ENCODE measurements at places on chromosomes 7 and 10.

DNA sequence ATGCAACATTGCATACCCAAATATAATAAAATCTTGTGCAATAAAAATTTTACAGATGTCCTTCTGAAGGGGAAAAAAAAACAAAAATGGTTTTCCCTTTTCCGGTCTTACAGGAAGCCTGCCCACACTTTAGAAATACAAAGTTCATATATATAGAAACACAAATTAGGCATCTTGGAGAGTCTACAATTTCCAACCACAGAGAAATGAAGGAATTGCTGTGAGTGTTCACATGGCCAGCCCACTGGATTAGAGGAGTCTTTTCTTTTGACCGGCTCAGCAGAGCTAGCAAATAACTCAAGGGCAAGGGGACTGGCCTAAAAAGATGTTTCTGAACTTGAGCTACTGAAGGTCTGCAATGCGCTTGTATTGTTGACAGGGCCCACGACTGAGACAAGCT, 92.4 kb downstream of the GLI3 start:
- no peak for DNase-seq

- DNase-seq: no peak
These were observed 711 bp downstream of the HIP1 start for GRCh38 chr7:75737856-75738603.

- DNase-seq: no peak
These were observed 93.4 kb upstream of the PARD3 start for GRCh38 chr10:34908481-34908880.

GRCh38 chr10:22986771-22987542, 59.1 kb downstream of the ARMC3 start:
- DNase-seq: no peak

DNA sequence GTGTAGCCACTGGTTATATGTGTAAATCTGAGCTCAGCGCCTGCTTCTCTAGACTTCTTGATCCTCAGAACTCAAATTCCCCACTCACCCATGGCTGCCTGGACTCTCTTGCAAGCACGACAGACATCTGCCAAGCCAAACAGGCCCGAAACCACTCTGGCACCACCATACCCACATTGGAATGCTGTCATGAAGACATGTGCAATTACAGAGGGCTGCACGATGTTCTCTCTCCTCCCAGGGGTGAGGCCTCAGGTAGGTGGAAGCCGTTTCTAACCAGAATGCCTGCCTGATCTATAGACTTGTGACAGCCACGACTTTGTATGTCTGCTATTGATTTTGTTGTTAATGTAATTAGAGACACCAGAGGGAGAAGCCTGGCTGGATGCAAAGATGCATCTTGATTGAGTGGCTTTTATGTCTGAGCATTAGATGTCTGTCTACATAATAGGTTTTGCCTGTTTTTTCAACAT, 4.0 kb downstream of the BAMBI start:
- DNase-seq: no peak

DNA sequence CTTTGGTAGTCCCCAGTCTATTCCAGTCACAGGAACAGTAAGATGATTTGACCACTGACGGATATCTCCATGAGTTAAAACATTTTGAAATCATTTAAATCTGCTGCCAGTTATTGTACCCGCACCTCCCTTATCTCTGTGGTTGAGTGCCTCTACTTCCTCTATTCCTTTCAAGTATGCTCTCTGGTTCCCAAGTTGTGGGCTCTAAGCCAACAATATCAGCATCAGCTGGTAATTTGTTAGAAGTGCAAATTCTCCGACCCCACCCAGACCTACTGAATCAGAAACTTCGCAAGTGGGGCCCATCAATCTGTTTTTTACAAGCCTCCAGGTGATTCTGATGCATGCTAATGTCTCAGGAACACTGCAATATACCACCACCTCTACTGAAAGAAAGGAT, 235.5 kb downstream of the CCSER2 start:
- no peak for DNase-seq

DNA sequence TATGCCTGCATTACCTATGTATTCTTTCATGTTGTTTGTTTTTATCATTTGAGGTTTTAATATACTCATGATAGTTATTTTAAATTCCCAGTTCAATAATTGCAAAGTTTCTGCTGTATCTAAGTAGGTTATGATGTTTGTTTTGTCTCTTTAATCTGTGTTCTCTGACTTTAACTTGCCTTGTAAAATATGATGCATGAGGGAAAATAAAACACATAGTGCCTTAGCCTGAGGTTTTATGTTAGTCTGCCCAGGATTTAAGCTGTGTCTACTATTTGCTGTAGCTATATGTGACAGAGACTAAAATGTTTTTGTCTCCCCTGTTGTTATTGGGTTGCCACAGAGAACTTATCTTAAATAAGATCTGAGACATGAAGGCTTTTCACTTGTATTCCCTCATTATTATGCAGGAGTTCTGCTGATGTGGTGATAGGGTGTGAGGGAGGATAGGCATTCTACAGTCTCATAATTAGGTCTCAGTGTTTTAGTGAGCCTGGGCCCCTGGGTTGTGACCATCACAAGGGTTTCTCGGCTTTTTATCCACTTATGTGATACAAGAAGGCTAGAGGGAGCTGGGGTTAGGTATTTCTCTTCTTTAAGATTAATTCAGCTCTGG, 582.5 kb downstream of the CNTNAP2 start:
- DNase-seq: no peak

- no peak for DNase-seq
These were observed 68.9 kb downstream of the ZNF467 start for GRCh38 chr7:149704507-149704906.

DNA sequence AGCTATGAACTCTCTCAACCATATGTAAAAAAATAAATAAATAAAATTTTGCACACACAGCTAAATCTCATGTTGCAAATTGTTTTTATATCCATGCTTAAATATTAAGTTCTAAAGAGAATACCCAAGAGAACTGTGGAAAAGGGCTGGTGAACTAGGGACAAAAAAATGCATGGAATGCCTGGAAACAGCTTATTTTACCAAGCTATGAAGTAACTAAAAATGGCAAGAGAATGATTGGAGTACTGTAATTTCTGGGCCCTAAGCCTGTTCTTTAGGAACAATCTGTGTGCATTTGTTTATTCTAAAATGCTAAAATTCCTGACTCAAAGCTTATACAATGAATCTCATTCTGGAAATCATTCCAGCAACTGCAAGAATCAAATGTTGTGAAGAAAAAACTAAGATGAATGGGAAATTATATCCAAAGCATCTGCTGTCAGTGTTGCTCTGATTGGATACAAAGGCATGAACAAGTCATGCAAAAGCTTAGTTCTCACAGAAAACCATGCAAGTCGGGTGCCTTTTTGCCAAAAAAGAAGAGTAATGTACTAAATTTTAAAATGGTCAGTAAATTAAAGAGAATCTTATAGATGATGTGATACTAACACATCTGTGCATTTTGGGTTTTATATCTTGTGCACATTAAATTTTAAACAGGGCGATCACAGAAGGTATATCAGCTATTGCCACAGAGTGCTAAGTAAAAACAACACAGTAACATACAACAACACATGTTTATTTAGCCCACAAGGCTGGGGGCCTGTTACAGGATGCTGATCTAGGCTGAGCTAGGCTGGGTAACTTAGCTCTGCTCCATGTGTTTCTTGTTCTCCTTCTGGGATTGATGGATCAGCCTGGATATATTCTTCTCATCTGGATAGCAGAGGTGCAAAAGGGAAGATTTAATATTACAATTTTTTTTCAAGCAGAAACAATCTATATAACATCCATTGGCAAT, 453.5 kb upstream of the SEMA3A start:
- no peak for DNase-seq

DNA sequence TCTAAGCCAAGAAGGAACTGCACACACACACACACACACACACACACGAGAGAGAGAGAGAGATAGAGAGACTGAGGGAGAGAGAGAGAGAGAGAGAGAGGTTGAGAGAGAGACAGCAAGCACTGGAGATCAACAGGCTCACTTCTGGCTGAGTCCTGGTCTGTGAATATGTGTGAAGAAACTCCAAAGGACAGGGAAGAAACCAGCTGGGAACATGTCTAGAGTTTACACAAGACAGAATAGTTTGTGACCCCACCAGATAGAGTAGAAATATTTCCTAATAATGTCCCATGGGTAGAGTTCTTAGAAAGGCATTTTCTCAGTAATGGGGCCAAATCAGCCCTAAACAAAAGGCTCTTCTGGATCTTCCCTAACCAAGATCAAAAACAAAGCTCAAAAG, 155.5 kb upstream of the IGFBP3 start:
- no peak for DNase-seq

Data from heart right ventricle (tissue), 16 donors.